ENCODE measurements at places on chromosomes 2 and 18. TPM values are rescaled to one million over a fixed set of nuclear protein-coding genes. Genes with fewer than 3 reads are reported as not detected.

GRCh38 chr2:128307595-128307994, 11.1 kb downstream of the HS6ST1 start:
- DNase-seq: no peak

UGT1A1 gene
- polyA plus RNA-seq: 288 TPM

DNA sequence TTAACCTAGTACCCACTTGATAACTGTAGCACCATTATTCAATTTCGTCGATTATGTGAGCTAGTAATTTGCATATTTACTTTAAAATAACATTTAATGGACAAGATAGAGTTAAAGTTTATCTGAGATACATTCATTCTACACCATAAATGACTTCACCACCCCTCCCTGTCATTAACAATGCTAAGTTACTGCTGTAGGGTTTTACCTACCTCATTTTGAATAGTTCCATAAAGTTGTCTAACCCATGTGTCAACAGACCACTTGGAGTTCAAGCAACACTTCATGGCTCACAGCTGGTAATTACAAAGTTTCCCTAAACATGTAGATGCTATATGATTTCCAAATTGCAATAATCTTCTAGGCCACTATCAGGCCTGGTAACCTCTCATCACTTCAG, 127.4 kb upstream of the CYP26B1 start:
- no peak for DNase-seq

KLHL30 gene
- not detected for polyA plus RNA-seq

CXCR1 gene
- 0.26 TPM for polyA plus RNA-seq

NDC80 gene
- 0.43 TPM for polyA plus RNA-seq

GRCh38 chr2:106562268-106563186, 75.4 kb downstream of the CD8B2 start:
- DNase-seq: no peak

DNA sequence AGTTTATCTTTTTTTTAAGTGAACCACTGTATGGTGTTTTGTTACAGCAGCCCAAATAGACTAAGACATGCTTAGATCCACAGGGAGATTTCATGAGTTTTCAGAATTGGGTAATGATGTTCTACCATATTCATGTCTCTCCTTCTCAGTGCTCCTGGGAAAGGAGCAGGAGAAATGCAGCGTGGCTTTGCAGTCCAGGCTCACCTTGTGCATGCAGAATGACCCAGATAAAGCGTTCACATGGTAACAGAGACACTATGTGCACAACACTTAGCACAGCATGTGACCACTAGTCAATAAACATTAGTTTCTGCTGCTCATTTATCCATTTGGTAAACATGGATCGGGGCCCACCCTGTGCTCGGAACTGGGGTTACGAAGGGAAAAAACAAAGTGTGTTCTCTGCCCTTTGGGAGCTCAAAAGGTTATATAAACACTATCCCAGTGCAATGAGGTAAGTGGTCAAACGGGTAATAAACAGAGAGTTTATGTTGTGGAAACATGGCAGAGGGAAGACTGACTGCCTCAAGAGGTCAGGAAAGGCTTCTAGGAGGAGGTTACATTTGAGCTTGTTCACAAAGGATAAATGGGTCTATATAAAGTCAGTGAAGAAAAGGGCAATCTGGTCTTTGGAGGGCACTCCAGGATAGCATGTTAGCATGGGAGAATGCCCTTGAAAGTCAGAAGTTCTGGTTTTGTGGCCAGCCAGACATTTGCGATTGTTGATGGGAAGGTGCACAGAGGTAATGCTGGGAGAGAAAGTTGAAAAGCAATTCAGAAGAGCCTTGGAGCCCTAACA, 299.2 kb downstream of the TDRD15 start:
- DNase-seq: no peak

DNA sequence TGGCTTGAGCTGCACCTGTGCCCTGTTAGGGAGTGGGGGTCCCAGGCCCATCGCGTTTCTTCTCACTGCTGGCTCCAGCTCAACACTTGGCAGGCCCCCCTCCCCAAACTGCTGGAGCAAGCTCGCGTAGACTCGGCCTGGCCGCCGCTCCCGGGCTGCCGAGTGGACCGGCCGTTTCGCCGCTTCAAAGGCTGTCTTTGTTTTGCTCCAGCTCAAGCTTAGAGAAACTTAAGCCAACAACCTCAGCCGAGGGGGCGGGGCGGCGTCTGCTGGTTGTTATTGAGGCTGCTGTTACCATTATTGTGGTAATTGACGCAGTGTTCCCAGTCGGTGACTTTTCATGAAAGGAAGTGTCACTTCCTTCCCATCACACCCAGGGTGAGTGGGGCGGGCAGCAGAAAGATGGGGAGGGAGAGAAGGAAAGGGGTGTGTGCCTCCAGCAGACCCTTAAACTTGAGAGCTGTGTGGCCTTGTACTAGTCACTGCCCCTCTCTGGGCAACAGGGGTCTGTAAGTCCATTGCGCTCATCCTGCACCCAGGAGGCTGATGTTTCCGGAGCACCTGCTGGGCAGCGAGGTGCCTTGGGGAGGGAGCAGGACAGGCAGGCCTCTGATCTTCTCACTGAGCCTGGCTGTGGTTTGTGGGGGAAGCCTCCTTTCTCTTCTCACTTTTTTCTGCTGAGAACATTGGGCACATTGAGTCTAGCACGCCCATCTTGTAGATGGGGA, 2.1 kb downstream of the ARID5A start:
- DNase-seq: no peak

DNA sequence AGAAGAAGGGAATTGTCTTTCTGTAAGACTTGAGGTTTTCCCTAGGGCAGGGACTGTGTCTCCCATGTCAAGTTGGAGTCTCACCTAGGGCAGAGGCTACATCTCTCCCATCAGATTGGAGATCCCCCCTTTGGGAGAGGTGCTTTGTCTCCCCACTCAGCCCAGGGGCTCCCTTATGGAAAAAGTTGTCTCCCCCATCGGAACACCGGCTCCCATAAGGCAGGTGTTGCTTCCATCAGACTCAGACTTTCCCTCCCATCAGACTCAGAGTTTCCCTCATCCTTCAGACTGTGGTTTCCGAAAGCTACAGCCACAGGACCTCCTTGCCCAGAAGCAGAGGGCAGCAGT, 5.8 kb downstream of the ANKRD53 start:
- DNase-seq: no peak
